Aorta (tissue), 5 donors: ENCODE measurements at places on chromosomes 6 and 20. TPM values are rescaled to one million over a fixed set of nuclear protein-coding genes. Genes with fewer than 3 reads are reported as not detected.
A peak's percentile ranks its signal among the peaks of the same experiment; 100 is the strongest.

Gene TREML2
- total RNA-seq: 0.62 TPM

Gene KIF13A
- 109 TPM for total RNA-seq

Gene MYBL2
- total RNA-seq: 0.84 TPM

Gene TRIM31
- total RNA-seq: not detected

Gene MAP3K5
- total RNA-seq: 37.6 TPM

DNA sequence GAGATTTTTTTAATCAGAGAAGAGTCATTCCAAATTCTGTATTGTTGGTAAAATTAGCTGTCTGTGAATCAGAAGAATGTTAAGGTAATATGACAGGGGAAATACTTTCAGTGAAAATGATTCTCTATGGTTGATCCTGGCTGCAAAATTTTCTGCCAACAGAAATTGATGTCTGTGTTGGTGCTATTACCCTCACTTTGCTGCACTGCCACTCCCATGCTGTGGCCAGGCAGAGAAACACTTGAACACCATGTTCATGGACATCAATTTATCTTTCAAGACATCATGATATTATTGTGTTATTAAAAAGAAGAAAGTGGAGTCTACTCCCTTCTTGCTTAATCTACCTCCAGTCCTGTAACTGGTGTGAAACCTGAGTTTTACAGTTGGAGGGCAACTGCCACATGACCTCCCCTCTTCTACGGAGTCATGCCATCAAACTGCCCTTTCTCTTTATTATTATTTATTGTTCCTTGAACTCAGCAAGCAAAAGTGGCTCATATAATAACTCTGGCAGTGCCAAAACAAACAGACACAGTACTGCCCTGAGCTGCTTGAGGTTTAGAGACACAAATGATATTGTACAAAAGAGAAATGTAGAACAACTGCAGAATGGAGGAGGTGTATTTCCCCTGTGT, 288.0 kb upstream of the JAG1 start:
- no peak for DNase-seq

- DNase-seq: peak; percentile 79
These were observed 21.7 kb upstream of the BNIP5 start for GRCh38 chr6:36358226-36358915.

DNA sequence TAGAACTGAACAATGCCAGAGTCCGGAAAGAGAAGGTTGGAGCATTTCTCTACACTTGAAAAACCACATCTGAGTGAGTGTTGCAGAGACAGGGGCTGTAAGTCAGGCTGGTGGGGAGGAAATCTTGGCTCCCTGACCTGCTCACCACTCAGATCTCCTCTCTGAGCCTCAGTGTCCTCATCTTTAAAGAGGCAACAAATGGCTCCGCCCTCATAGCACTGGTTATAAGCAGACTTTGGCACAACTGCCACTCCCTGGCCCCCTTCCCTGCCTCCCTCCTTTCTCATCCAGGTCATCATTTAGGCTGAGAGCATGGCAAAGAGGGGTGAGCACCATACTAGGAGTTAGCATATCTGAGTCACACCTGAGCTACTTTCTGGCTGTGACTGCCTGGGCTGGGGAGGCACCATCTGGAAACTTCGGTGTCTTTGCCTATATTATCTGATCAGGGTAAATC, 10.6 kb downstream of the SIRPG start:
- no peak for DNase-seq

DNA sequence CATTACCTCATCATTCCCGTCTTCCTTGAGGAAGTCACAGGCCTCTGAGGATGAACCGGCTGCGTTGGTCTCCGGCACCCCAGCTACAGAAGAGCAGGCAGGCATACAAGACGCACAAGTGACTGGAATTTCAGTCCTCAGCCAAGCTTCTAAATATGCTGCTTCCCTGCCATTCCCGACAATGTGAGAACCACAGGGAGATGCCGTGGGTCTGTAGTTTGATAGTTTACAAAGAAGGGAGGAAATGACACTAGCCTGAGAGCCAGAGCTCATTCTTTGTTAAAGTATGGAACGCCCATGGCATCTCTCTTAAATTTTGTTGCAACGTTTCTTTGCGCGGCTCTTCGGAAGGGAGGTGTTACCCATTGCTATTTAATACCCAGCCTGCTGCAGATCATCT, 25.7 kb downstream of the HEBP2 start:
- no peak for DNase-seq

DNA sequence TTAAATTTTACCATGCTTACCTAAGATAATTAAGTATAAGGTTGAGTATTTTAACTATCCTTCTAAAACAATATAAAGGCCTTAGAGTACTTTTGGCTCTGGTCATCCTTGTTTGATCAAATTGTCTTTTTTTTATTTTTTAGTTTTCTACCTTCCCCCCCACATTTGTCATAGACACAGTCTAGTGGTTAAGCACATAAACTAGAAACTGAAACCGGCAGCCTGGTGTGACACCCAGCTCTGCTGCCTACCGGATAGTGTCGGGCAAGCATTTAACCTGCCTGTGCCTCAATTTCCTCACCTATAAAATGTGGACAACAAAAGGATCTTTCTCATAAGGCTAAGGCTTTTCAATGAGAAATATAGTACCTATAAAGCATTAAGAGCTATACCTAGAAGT, 21.6 kb upstream of the TULP4 start:
- DNase-seq: no peak

- no peak for DNase-seq
These were observed 129.7 kb downstream of the FIG4 start for GRCh38 chr6:109820706-109821350.

GRCh38 chr20:61809006-61809770, 256.5 kb downstream of the TAF4 start:
- peak; percentile 10 for DNase-seq

GRCh38 chr20:24465730-24466129, 3.7 kb upstream of the SYNDIG1 start:
- DNase-seq: no peak

- DNase-seq: no peak
These were observed 86.6 kb downstream of the ECT2L start for GRCh38 chr6:138882369-138883017.

DNA sequence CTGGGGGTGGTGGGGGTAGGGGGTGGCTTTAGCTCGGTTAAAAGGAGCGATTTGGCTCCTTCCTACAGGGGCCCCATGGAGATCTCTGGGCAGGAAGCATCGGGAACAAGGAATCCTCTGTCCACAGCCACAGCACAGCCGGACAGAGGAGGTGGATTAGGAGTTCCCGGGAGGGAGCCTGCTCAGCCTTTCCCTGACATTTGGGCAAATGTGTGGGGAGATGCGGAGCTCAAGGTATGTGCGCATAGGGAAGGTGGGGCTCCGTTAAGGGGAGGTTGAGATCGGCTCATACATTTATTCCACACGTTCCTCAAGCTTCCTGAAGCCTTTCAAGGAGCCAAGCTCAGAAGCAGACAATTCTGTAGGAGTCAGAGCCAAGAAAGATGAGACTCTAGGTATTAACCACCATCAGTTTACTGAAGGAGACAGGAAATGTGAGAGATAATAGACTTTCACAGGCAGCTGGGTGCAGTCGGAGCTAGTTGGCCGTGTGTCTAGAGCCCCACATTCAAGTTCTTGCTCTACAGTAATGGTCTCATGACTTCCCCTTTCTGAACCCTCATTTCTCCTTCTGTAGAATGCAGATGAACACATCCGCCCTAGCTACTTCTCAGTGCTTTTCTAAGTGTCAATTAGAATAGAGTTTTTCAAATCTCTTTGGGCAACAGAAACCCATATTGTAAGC, 40.8 kb upstream of the EPB41L1 start:
- no peak for DNase-seq

- DNase-seq: no peak
These were observed 147.7 kb upstream of the PHACTR3 start for GRCh38 chr20:59456342-59457279.

- DNase-seq: no peak
These were observed 18.7 kb downstream of the CNKSR3 start for GRCh38 chr6:154491567-154492470.

- DNase-seq: no peak
These were observed 184.0 kb downstream of the GPX5 start for GRCh38 chr6:28709478-28710349.

DNA sequence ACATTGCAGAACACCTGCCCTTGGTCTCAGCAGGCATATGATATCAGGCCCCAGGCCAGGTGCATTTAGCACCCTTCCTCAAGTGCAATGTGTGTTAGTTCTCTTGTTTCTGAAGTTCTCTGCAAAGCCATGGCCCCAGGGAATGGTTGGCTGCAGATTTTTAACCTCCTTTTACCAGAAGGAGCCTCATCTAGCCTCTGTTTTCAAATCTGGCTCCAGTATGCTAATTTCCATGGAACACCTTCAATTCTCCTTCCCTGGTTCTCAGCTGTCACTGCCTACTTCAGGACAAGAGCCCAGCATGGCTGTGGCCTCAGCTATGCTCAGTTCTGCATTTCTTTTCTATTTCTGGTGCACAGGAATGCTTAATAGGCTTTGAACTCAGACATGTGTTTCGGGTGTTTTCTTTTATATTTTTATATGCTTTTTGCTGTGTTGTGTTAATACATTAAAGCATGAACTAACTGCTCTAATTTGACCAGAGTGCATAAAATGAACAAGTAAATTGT, 51.6 kb upstream of the OGFRL1 start:
- no peak for DNase-seq

GRCh38 chr20:45822857-45823256, 4.3 kb downstream of the TNNC2 start:
- peak; percentile 83 for DNase-seq

- no peak for DNase-seq
These were observed 2.0 kb downstream of the COL19A1 start for GRCh38 chr6:69868252-69868804.

DNA sequence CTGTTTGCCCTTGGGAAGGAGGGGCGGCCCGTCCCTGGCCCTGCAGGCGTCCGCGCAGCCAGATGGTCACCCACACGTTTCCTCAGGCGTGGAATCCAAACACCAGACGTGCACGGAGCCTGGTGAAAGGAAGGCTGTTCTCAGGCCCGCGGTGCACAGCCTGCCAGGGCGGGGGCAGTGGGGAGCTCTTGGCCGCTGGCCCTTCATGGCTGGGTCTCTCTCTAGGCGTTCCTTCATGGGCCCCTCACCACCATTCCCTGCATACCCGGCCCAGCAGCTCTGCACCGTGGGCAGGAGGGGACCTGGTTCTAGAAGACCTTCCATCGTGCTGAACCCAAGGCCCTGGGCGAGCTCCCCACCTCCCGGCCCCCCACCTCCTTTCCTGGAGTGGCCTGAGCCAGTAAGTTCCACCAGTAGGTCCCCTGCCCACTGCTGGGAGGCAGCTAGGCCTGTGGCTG, 30.4 kb upstream of the SMOC2 start:
- DNase-seq: peak; percentile 76

GRCh38 chr6:150256618-150257272, 112.1 kb upstream of the IYD start:
- DNase-seq: no peak

- DNase-seq: no peak
These were observed 27.4 kb upstream of the RIN2 start for GRCh38 chr20:19730706-19731105.

- no peak for DNase-seq
These were observed 111.8 kb downstream of the CHD6 start for GRCh38 chr20:41506192-41506915.
